Bladder microvascular endothelial cell (primary cell): ENCODE measurements at places on chromosomes 12 and 14. TPM values are rescaled to one million over a fixed set of nuclear protein-coding genes. Genes with fewer than 3 reads are reported as not detected.

The CMA1 gene
- not detected in 2 replicates for total RNA-seq

The DACT1 gene
- total RNA-seq = 0.13 and 0.32 TPM in 2 replicates

The APOLD1 gene
- total RNA-seq = 15.5 and 22.0 TPM in 2 replicates

The LLPH gene
- total RNA-seq = 2.4 and 4.8 TPM in 2 replicates

The NOXRED1 gene
- 0.16 and 0.25 TPM in 2 replicates for total RNA-seq

The SLC8A3 gene
- 0.16 and 1.3 TPM in 2 replicates for total RNA-seq

The TAS2R20 gene
- total RNA-seq = 1.6 and 8.5 TPM in 2 replicates

The PIWIL1 gene
- not detected in 2 replicates for total RNA-seq

The TMX1 gene
- 33.5 and 45.5 TPM in 2 replicates for total RNA-seq

The PMEL gene
- 0.38 and 0.81 TPM in 2 replicates for total RNA-seq

The NOS1 gene
- not detected in 2 replicates for total RNA-seq
